GM23248 (cell line): ENCODE measurements at places on chromosomes 2 and 18. TPM values are rescaled to one million over a fixed set of nuclear protein-coding genes. Genes with fewer than 3 reads are reported as not detected.

Gene SPP2
- not detected in 2 replicates for total RNA-seq

Gene CTAGE1
- 0.11 TPM in 1 of 2 replicates, not detected in the other for total RNA-seq

Gene CLEC4F
- not detected in 2 replicates for total RNA-seq

Gene HOXD9
- 4.2 and 7.0 TPM in 2 replicates for total RNA-seq

Gene CPO
- total RNA-seq = not detected in 2 replicates

Gene RAX
- total RNA-seq = not detected in 2 replicates

Gene DNAH7
- total RNA-seq = 0.43 and 0.89 TPM in 2 replicates

DNA sequence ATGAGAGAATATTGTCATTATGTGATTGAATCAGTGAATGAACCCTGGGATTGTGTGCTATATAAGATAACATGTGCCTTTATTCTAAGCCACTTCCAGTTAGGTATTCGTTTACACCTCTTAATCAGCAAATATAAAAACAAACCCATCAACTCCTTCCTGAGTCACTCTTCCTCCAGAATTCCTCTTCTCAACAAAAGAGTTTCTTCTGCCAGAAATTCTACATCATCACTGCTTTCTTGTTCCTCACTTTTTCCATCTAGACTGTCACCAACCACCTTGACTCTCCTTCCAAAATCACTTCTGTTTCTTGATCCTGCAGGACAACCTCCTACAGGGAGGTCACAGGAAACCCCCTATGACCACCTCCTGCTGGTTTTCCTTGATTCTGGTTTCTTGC, 261.4 kb downstream of the CYP26B1 start:
- no peak overlapping the region for H3K27ac ChIP-seq
- H3K27me3 ChIP-seq = no peaks in the 10 kb centered on the region
- DNase-seq = peak; percentile 63
- no peak overlapping the region for H3K4me3 ChIP-seq

GRCh38 chr2:232628466-232629128, 4.8 kb upstream of the EFHD1 start:
- no peak overlapping the region for H3K4me3 ChIP-seq
- no peak overlapping the region for H3K27ac ChIP-seq
- DNase-seq = no peak
- no peaks in the 10 kb centered on the region for H3K36me3 ChIP-seq

- H3K4me3 ChIP-seq = no peak overlapping the region
- H3K4me1 ChIP-seq = peaks cover 27% of the 10 kb centered on the region
- no peaks in the 10 kb centered on the region for H3K27me3 ChIP-seq
- DNase-seq = peak; percentile 79
- H3K27ac ChIP-seq = peak overlapping the region; percentile 20; the same call in 1 of the 2 replicates
Measured at GRCh38 chr2:234694244-234695013, 197.5 kb upstream of the ARL4C start.

DNA sequence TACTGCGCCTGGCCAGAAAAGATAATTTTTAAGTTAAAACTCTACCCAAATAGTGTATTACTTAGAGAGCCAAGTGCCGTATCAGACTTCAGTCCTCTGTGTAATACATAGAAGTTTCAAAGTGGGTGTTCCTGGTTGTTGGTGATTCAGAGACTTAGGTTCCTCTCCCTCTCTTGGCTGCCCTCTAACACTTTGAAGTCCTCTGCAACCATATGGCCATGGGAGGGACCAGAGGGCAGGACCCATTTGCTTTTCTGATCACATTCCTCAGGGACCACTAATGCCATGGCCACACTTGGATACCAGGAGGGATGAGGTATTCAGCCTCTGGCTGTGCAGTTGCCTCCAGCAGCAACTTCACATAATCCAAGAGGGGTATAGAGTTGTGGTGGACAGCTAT, 131.5 kb downstream of the CAPN13 start:
- no peaks in the 10 kb centered on the region for H3K36me3 ChIP-seq
- H3K4me1 ChIP-seq = 0 out of 2 replicates have a peak, but pooled peaks cover 16% of the 10 kb centered on the region
- peak; percentile 77 for DNase-seq
- peak overlapping the region; percentile 37; the same call in 1 of the 2 replicates for H3K27ac ChIP-seq
- H3K27me3 ChIP-seq = no peaks in the 10 kb centered on the region

DNA sequence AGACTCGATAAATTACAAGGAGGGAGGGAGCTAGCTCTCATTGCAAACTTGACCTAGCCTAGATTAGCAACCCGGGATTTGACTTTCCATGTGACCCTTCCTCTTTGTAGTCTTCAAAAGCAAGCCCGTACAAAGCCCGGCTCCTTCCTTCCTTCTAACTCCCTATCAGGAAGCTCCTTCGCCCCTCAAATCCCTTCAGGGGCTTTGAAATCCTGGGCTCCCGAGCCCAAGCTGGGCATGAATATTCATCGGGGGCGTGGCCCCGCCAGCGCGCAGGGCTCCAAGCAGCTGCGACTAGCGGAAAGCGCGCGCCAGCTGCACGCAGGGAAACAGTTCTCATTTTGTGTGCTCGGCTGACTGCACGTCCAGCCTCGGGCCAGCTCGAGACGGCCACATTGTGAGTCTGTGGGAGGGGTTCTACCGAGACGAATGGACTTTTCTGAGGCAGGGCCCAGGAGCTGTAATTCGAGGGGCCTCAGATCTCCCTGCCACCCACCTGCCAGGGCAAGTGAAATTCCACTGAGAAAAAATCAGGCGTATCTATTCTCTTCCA, 84.0 kb upstream of the PELI1 start:
- H3K27ac ChIP-seq = no peak overlapping the region
- peak overlapping the region; percentile 71 for H3K4me3 ChIP-seq
- DNase-seq = peak; percentile 82
- H3K4me1 ChIP-seq = no peaks in the 10 kb centered on the region

Gene SLC30A3
- not detected in 2 replicates for total RNA-seq

GRCh38 chr2:150994076-150994475, 267.6 kb downstream of the RBM43 start:
- no peaks in the 10 kb centered on the region for H3K36me3 ChIP-seq
- peak; percentile 16 for DNase-seq
- H3K4me1 ChIP-seq = peaks cover 12% of the 10 kb centered on the region

Gene ST8SIA3
- total RNA-seq = not detected in 2 replicates

- H3K27ac ChIP-seq = no peak overlapping the region
- H3K36me3 ChIP-seq = no peaks in the 10 kb centered on the region
- no peak overlapping the region for H3K4me3 ChIP-seq
- no peaks in the 10 kb centered on the region for H3K27me3 ChIP-seq
- no peaks in the 10 kb centered on the region for H3K4me1 ChIP-seq
- no peak for DNase-seq
Measured at GRCh38 chr18:78090584-78090983, 840.9 kb downstream of the GALR1 start.

- H3K4me3 ChIP-seq = peak overlapping the region; percentile 64
- DNase-seq = peak; percentile 29
- peaks cover 10% of the 10 kb centered on the region for H3K4me1 ChIP-seq
- H3K36me3 ChIP-seq = no peaks in the 10 kb centered on the region
Measured at GRCh38 chr18:13446610-13447461, 228.3 kb downstream of the LDLRAD4 start.

GRCh38 chr2:59969161-59969560, 584.3 kb downstream of the BCL11A start:
- no peaks in the 10 kb centered on the region for H3K36me3 ChIP-seq
- H3K27ac ChIP-seq = no peak overlapping the region
- H3K4me1 ChIP-seq = no peaks in the 10 kb centered on the region
- no peak for DNase-seq

GRCh38 chr2:29115797-29116781, 874 bp downstream of the CLIP4 start:
- peak overlapping the region; percentile 97 for H3K4me3 ChIP-seq
- no peaks in the 10 kb centered on the region for H3K27me3 ChIP-seq
- peak; percentile 83 for DNase-seq
- H3K27ac ChIP-seq = peak overlapping the region; percentile 88

Gene MTCL1
- total RNA-seq = 34.4 and 36.9 TPM in 2 replicates

Gene PAX8
- 2.1 and 5.8 TPM in 2 replicates for total RNA-seq
